Peyer's patch (tissue), 4 donors: ENCODE measurements at places on chromosomes 5 and 9. TPM values are rescaled to one million over a fixed set of nuclear protein-coding genes. Genes with fewer than 3 reads are reported as not detected.

- DNase-seq, result no peak
- H3K27me3 ChIP-seq, result no peaks in the 10 kb centered on the region
- no peaks in the 10 kb centered on the region for H3K36me3 ChIP-seq
- no peak overlapping the region for H3K4me3 ChIP-seq
- H3K4me1 ChIP-seq, result no peaks in the 10 kb centered on the region
Measured at GRCh38 chr9:34440017-34440416, 18.4 kb downstream of the FAM219A start.

DNA sequence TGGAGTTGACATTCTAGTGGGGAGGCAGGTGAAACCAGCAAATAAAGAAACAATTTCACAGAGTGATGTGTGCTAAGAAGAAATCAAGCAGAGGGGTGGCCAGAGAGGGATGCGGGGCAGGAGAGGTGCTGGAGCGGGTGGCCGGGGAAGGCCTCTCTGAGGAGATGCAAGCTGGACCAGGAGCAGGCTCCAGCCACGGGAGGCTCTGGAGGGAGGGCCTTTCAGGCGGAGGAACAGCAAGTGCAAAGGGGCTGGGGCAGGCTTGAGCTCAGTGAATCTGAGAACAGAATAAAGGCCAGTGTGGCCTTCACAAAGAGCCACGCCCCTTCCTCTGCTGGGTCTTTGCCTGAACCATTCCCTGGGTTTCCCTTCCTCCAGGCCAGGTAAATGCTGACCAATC is 73.2 kb upstream of the NEURL1B start:
- H3K4me3 ChIP-seq, result no peak overlapping the region
- no peaks in the 10 kb centered on the region for H3K36me3 ChIP-seq
- peak overlapping the region; percentile 19 for H3K27ac ChIP-seq
- no peaks in the 10 kb centered on the region for H3K27me3 ChIP-seq

GRCh38 chr9:27133817-27134216 is 24.8 kb downstream of the TEK start:
- H3K27ac ChIP-seq, result no peak overlapping the region
- no peaks in the 10 kb centered on the region for H3K4me1 ChIP-seq
- no peak overlapping the region for H3K4me3 ChIP-seq
- no peaks in the 10 kb centered on the region for H3K36me3 ChIP-seq
- DNase-seq, result no peak
- no peaks in the 10 kb centered on the region for H3K27me3 ChIP-seq

- H3K27ac ChIP-seq, result no peak overlapping the region
- no peaks in the 10 kb centered on the region for H3K27me3 ChIP-seq
- no peak overlapping the region for H3K4me3 ChIP-seq
- no peaks in the 10 kb centered on the region for H3K4me1 ChIP-seq
Measured at GRCh38 chr5:141906972-141907371, 16.7 kb upstream of the DELE1 start.

- no peaks in the 10 kb centered on the region for H3K27me3 ChIP-seq
- H3K4me3 ChIP-seq, result no peak overlapping the region
- no peak overlapping the region for H3K27ac ChIP-seq
- no peaks in the 10 kb centered on the region for H3K4me1 ChIP-seq
Measured at GRCh38 chr5:138354926-138355378, 2.5 kb downstream of the KDM3B start.

QRFP gene
- not detected for total RNA-seq

DNA sequence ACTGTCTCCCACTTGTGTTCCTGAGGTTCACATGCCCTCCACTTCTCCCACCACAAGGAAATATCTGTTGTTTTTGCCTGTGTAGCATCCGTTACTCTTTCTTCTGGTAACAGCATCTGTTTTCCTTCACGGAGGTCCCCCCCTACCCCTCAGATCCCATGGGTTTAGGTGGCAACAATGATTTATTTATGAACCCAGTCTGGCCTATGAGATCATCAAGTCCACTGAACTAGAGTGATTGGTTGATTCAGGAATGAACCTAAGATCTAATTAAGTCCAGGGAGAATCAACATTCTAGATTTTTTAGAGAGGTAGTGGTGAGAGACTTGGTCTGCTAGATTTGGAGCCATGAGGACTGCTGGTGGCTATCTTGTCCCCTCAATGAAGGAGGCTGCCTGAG is 166.8 kb downstream of the NR3C1 start:
- H3K4me3 ChIP-seq, result no peak overlapping the region
- no peak for DNase-seq
- no peaks in the 10 kb centered on the region for H3K4me1 ChIP-seq
- H3K27me3 ChIP-seq, result no peaks in the 10 kb centered on the region
- H3K36me3 ChIP-seq, result no peaks in the 10 kb centered on the region

DNA sequence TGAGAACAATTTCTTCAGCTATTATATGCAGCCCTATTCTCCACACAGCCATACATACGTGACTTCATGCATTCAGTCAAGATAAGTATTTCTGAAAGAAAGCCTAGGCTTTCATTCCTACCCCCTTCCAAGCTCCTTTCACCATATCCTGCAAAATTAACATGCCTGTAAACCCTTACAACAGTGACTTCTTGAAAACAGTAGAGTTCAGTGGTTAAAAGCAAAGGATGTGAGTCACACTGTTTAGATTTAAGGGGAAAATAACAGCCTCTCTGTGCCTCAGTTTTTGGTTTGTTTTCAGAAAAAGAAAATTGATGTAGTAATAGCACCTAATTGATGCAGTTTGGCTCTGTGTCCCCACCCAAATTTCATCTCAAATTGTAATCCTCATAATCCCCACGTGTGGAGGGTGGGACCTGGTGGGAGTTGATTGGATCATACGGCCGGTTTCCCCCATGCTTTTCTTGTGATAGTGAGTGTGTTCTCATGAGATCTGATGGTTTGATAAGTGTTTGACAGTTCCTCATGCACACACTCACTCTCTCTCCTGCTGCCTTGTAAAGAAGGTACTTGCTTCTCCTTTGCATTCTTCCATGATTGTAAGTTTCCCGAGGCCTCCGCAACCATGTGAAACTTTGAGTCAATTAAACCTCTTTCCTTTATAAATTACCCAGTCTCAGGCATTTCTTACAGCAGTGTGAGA is 264.8 kb downstream of the CETN3 start:
- DNase-seq, result no peak
- H3K27ac ChIP-seq, result no peak overlapping the region
- no peaks in the 10 kb centered on the region for H3K27me3 ChIP-seq
- no peaks in the 10 kb centered on the region for H3K36me3 ChIP-seq
- H3K4me1 ChIP-seq, result no peaks in the 10 kb centered on the region

- H3K4me1 ChIP-seq, result peaks cover 12% of the 10 kb centered on the region
- DNase-seq, result no peak
Measured at GRCh38 chr9:87973122-87973521, 1.2 kb downstream of the CDK20 start.

DNA sequence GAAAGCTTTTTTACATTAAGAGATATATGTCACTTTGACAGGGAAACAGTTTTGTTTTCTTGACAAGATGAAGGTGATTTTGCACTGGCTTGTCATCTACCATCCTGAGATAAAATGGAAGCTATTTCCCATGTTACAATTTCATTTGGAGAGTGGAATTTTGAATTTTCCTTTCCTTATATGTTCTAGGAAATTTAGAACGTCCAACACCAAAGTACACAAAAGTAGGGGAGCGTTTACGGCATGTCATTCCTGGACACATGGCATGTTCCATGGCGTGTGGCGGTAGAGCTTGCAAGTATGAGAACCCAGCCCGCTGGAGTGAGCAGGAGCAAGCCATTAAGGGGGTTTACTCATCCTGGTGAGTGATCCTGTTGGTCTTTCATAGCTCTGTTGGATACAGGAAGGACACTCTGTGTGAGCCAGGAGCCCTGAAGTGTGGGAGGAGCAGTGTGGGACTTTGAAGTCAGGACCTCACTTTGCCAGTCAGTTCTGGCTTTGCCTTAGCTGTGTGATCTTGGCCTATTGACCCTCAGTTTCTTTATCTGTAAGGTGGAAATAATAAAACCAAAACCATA is 887 bp downstream of the PTPDC1 start:
- H3K4me3 ChIP-seq, result no peak overlapping the region
- no peaks in the 10 kb centered on the region for H3K27me3 ChIP-seq
- no peaks in the 10 kb centered on the region for H3K36me3 ChIP-seq
- no peak overlapping the region for H3K27ac ChIP-seq
- no peaks in the 10 kb centered on the region for H3K4me1 ChIP-seq
- DNase-seq, result no peak

DNA sequence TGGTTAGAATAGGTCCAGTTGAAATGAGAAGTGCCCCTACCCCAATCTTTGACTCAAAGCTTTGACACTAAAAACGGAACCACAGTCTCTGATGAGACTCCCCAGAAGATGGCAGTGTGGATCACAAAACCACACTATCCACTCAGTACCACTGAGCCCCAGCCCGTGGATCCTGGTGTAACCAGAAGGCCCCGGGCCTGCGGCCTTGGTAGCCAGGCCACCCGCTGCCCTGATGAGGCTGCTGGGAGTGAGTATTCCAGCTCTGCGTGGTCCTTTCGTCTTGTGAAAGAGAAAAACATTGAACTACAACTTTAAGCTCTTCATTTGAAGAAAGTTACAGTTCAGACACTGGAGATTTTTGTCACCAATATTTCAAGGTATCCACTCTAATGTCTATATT is 42.2 kb upstream of the FBP1 start:
- H3K27ac ChIP-seq, result no peak overlapping the region
- H3K4me3 ChIP-seq, result no peak overlapping the region
- H3K4me1 ChIP-seq, result no peaks in the 10 kb centered on the region
